ENCODE measurements at places on chromosomes 7 and 10.

GRCh38 chr10:50882540-50882983, 2.9 kb downstream of the A1CF start:
- no peak for DNase-seq

DNA sequence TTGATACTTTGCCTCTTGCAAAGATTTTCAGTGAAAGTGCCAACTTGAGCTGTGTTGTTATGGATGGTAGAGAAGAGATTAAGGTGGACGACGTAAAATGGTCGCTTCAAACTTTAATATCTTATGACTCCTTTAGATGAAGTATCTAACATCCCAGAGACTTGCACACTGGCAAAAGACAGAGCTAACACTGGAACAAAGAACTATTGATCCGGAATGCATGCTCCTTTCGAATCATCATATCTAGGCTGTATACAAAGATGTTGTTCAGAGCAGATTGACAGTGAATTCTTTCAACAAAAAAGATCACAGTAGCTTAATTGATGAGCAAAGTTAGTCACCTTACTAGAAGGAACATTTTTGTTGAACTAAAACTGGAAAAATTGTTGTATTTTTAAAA, 592.7 kb downstream of the NXPH1 start:
- no peak for DNase-seq

DNA sequence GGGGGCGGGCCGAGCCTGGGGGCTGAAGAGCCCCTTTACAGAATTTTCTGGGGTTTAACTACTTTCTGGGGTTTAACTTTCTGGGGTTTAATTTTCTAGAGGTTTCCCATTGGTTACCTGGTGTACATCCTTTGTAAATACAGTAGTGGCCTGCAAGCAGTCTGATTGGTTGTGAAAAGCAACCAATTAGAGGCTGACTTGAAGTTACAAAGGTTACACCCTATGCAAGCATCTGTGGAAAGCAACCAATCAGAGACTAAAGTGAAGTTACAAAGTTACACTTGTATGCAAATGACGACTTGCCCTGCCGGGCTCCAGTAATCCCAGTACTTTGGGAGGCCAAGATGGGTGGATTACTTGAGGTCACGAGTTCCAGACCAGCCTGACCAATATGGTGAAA, 27.4 kb downstream of the GTF2I start:
- DNase-seq = no peak

DNA sequence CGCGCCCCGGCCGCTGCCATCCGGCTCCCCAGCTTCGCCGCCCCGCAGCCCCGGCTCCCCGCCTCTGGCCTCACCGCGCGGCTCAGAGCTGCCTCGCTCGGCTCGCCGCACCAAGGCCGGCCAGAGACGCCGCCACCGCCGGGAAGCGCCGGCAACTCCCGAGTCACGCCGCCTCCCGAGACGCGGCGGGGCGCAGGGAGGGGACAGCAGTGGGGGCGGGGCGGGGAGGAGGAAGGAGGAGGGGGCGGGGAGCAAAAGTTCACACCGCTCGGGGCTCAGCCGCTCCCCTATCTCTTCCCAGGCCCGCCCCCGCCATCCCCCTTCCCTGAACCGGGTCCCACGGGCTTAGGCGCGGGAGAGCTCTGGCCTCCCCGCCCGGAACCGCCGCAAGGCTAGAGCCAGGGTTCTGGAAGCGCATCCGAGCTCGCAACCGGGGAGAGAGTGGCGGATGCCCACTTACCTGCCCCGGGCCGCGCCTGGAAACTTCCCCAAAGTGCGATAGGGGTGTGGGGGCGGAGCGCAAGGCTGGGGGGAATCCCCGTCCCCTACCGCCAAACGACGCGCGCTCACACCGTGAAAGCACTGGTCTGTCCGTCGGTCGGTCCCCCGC, 1.0 kb downstream of the CHST15 start:
- no peak for DNase-seq

DNA sequence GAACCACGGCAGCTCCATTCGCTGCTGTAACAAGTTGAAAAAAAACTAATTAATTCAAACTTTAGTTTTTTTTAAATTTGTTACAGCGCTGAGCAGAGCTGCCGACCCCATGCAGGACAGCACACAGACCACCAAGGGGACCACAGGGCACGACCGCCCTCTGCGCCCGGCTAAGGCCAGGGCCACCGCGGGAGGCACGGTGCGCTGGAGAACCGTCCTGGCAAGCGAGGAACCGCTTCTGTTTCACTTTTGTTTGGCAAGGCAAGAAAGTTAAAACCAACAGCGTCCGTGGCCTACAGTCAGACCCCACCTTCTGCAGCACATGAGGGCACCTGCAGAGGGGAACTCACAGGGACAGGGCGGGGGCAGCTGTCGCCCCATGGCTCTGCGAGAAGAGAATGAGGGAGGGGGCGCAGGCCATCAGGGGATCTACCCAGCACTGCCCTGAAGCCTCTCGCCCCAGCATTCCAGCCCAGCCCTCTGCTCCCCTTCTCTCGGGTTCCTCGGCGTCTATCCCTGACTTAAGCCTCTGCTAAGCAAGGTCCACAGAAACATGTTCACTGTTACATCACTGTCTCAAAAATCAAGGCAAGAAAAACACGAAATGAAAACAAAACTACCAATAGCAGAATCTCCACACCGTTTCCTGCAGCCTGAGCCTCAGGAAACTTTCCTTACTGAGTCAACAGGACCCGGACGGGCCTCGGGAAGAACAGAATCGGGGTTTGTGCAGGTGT, 204.4 kb downstream of the DIP2C start:
- DNase-seq = no peak

GRCh38 chr7:152579070-152579469, 96.9 kb downstream of the XRCC2 start:
- no peak for DNase-seq

DNA sequence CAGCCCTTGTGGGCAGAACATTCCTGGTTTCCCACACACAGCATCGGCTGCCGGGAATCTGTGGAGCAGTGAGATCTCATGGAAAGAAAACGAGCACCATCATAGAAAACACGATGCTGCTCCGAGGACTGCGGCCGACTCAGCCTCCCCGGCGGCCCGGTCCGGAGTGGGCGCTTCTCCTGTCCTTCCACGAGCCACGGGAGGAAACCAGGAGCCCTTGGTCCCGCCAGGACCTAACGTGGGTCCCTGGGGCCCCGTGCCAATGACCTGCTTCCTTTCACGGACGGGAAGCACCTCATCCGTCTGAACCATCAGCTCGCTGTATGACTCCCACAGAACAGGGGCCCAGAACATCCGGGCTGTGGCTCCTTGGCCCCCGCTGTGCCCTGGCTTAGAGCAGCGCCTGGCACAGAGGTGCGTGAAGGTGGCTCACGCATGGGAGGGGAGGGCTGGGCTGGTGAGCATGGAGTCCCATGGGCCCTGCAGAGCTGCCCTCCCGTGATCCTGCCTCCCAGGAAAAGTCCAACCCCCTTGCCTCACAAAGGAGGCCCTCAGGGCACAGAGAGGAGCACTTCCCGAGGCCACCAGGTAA, 280.5 kb downstream of the MAD1L1 start:
- DNase-seq = no peak

DNA sequence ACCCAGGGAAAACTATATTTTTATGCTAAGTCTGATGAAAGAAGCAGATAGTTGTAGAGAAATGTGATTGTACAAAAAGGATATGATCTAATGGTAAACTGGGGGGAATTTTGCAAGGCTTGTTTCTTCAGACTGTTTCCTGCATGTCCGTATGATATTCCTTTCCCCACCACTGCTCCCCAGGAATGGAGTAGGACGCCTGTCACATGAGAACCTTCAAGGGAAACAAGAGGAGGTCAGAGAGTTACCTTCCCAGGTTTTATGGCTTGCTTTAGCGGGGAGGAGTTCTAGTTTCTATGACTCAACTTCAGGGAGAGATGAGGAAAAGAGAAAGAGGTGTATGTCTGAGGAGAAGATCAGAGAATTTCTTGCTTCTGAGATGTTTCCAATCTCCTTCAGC, 16.4 kb upstream of the ITPRID1 start:
- DNase-seq = no peak

DNA sequence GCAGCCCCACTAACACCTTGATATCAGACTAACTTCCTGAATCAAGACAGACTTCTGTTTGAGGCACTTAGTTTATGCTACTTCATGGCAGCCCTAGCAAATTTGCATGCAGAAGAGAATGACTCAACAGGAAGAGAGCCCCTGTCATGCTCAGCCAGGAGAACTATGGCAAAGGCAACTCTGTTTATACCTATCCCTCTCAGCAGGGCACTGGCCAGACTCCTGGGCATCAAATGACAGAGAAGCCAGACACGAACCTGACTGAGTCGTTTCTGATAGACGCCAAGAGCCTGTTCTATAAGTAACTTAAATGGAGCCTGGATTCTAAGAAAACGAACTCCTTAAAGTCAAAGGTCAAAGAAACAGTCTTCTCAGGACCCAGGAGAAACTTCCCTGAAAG, 50.9 kb upstream of the UNC5B start:
- DNase-seq = no peak

DNA sequence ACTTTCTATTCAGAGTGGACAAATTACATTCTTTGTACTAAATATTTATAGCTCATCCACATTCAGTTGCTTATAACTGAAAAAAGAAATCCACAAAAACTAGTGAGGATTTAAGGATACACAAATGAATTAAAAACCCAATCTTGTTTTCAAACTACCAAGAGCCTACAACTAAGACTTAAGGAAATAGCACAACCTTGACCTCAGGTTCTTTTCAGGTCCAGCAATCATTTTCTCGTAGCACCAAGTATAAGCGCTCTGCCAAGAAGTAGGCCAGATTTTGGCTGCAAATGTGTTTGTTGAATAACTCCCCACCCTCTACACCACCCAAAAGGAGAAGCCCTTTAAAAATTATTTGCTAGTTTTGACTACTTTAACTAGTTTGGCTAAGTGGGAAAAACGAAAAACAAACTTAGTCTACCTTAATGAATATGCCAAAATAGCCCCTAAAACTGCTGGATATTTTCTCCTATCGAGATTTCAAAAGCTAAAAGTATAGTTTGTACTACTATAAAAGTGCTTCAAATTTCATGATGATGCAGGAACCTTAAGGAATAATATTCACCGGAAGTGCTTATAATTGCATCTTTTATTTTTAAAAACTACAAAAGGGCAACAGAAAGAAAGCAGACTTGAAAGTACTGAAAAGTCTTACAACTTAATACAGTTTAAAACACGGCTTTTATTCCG, 2.7 kb upstream of the KMT2E start:
- DNase-seq = no peak

DNA sequence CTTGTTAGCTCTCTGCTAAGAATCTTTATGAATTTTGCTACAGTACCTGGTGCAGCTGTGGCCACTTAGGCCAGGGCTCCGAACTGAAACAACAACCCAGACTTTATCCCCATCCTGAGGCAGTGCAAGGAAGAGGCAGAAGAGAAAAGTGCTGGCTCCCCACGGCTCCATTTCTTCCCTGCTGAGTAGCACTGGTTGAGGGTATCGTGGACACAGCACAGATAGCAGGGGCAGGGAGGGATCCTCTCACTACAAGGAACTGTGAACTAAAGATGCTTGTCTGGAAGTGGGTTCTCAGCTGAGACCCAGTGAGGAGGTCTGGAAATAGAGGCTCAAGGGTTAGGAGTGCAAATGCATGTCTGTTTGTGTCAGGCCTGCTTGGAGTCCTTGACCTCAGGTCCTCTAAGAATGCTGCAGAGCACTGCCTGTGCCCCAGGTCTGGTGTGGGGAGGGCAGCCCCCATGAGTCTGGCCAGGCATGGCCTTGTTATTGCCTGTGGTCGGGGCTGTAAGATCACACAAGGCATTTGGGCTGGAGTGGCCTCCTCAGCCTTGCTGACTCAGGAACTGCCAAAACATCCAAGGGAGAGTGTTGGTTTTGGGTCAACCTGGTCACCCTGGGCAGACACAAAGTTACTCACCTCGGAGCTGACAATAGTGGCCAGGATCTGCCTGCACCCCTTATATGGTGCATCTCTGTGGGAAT, 58.1 kb downstream of the DMBT1 start:
- DNase-seq = no peak

DNA sequence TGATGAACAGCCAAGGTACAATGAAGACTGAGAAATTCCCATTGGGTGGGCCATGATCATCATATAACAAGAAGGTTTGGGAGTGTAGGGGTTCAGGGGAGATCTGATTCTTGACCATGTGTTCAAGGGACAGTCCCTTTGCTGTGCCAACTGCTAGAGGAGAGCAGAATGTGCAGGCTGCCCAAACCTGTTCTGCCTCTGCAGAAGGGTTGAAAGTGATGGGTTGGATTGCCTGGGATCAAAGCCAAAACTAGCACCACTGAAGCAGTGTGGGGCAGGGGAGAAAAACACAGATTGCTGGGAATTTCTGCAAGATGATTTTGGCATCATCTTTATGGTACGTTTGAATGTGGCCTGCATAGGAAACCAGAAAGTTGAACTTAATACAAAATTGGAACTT, 303.9 kb downstream of the OTUD1 start:
- no peak for DNase-seq

DNA sequence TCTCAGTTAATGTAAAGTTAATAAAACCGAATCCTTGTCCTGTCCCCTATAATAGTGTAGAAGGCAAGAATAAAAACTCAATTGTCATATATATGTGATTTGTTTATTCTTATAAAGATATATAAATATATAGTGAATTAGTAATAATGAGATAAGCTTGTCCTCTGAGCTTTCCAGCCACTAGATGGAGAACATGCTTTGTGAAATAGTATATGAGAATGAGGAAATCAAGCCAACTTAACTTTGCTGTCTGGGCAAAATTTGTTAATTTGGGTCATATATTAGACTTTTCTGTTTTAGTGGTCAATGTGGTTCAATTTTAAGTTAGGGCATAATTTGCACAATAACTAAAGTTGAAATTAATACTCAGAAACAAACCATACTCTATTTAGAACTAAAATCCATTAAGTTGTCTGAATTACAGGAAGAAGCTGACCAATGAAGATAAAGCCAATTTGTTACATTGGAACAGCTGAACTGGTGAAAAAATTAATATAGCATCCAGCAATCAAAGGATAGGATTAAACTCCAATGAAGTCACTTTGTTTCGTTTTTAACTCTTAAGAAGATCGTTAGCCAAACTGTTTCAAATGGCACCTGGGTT, 595.0 kb downstream of the ARL4A start:
- peak; percentile 14 for DNase-seq

DNA sequence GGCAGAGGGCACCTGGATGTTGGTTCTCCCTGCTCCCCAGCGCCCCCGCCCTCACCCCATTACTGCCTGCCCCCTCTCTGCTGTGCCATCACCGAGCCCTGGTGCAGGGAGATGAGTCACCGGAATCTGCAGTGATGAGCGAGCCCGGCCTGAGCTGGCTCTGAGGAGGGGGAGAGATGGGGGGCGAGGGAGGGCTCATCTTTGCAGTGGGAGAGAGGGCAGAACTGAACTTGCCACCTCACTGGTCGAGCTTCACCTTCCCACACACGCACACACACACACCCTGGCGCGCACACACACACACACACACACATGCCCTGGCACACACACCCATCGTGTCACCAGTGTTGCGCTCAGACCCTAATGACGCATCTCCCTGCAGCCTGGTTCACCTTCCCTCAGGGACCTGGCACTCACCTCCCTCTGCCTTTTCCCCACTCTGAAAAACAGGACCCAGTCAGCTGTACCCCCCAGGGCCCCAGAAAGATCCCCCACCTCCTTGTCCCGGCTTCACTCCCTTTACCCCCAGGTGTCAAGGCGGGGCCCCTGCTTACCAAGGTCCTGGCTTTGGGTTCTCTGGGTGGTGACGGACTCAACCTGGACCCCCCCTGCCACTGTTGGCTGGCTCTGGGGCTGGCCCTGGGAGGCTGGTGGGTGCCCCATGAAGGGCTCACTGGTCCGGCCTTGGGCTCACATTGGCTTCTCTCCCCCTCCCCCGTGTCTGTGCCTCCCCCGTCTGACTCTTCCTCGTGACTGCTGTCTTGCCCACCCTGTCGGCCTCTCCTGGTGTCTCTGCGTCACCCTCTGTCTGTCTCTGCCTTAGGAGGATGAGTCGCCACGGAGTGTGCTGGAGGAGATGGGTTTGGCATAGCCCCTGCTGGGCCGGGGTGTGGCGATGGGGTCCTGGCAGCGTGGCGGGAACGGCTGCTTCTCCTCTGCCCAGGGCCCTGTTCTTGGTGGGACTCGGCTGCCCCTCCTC, 5.4 kb downstream of the VGF start:
- DNase-seq = no peak
